ENCODE measurements at places on chromosomes 7 and 10.

DNA sequence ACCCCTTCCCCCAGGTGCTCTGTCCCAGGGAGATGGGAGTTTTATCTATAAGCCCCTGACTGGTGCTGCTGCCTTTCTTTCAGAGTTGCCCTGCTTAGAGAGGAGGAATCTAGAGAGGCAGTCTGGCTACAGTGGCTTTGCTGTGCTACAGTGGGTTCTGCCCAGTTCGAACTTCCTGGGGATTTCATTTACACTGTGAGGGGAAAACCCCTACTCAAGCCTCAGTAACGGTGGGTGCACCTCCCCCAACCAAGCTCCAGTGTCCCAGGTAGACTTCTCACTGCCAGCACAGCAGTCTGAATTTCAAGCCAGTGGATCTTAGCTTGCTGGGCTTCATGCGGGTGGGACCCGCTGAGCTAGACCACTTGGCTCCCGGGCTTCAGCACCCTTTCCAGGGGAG is 143.5 kb upstream of the IMMP2L start:
- DNase-seq = no peak

DNA sequence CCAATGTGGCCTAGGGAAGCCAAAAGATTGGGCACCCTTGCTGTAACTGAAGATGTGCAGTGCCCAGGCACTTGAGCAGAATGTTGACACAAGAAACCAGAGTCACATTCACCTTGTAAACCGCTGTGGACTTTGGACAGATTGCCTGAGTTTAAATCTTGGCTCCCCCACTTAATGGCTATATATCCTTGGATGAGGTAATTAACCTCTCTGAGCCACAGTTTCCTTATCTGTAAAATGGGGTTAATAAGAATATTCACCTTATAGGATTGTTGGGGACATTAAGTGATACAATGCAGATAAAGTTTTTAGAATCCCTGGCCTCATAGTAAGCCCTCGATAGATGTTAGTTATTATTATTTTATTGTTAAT is 331.0 kb downstream of the LRMDA start:
- DNase-seq = no peak

- DNase-seq = peak; percentile 84
These were observed 22.3 kb upstream of the TSPAN33 start for GRCh38 chr7:129122078-129122750.

DNA sequence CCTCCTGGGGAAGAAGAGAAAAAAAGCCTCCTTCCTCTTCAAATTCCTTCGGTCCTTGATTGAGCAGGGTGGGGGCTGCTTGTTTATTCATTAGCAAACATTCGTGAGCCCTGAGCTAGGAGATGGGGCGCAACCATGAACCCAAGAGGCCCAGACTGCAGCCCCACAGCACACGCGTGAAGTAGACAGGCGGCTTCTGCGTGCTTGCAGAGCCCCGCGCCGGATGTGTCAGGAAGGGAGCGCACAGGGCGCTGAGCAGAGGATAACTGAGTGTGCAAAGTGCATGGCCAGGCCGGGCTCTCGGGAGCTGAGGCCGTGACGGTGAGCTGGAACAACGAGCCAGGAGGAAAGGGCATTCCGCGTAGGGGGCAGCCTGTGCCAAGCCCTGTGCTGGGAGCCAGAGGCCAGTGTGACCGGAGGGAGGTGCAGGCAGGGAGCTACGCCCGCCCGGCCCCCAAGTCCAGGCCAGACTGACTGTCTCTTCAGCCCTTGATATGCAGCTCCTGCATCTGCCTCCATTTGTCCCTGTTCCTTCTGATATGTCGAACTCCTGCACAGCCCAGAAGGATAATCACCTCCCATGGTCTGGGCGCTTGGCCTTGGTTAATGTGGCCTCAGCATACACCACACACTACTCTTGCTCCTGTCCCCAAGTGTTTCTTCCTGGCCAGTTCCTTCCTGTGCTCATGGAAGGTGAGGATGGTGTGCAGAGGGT is 4.6 kb downstream of the FOXL3 start:
- no peak for DNase-seq

DNA sequence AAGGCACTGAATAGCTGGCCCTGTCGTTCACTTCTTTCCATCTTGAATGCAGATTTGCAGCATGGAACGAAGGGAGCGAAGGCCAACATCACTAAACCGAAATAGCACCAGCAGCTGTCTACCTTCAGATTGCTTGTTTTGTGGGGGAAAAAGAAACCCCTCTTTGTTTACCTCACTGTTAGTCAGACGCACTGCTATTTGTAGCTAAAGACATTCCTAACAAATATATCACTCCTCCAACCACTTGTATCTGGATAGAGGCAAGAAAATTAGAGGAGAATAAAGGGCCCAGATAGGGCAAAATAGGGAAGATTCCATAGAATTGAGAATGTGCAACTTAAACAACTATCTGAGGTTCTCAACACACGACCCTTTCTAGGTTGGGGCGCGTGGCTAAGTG is 26.5 kb downstream of the ANK3 start:
- DNase-seq = no peak
